Large intestine (tissue), 12 donors: ENCODE measurements at places on chromosomes 5 and 9. TPM values are rescaled to one million over a fixed set of nuclear protein-coding genes. Genes with fewer than 3 reads are reported as not detected.

The TAF11L4 gene
- polyA plus RNA-seq, result not detected

The ORM2 gene
- not detected for polyA plus RNA-seq

DNA sequence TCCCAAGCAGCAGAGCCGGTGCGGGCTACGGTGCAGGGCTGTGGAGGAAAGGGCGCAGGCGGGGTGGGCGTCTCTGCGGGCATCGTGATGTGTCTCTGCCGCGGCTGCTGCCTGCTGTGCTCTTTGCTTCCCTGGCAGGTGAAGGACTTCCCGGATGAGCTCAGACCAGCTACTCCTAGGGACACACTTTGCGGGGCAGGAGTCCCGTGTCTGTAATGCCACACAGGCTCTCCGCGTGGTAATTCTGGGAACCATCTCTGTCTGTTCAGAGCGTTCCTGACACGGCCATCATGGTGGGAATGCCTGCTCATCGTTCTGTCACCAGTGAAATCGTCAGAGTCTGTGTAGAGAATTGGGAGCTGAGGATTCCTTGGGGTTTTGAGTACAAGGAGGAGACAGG, 235.5 kb downstream of the FANCC start:
- H3K4me1 ChIP-seq, result peaks cover 15% of the 10 kb centered on the region
- no peak for DNase-seq
- H3K27me3 ChIP-seq, result no peaks in the 10 kb centered on the region
- H3K4me3 ChIP-seq, result no peak overlapping the region
- no peak overlapping the region for H3K27ac ChIP-seq

DNA sequence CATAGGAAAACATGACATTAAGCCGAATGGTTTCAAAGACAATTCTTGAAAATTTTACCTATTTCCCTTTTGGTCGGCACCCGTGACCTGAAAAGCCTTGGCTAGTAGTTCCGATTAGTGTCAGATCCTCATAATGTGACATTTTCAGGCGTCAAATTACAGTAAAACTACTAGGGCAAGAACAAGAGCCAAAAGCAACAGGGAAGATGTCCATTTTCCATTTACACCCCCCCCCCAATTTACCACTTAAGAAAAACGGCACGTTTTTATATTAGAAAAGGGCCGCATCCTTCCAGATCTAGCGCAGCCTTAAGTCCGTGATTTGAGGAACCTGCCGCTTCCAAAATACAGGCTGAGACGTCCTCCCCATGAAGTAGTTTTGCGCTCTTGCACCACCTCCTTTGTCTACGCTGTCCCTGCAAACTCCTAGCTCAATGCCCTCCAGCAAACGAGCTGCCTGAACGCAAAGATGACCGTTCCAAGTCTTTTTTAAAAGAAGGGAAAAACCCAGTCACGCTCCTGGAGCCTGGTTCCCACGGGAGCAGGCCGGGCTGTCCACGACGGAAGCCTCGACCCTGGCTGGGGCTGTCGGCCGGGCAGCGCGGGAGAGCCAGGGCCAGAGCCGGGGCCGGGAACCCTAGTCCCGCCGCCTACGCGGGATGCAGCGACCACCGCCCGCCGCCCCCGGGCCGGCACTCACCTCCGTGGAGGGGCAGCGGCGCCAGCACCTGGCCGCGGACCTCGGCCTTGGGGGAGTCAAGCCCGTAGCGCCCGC, 616 bp downstream of the RNF130 start:
- peaks cover 12% of the 10 kb centered on the region for H3K4me1 ChIP-seq
- H3K4me3 ChIP-seq, result peak overlapping the region; percentile 50
- peak; percentile 57 for DNase-seq

GRCh38 chr9:81661339-81661738, 28.0 kb downstream of the TLE1 start:
- H3K36me3 ChIP-seq, result no peaks in the 10 kb centered on the region
- H3K27ac ChIP-seq, result no peak overlapping the region
- H3K4me1 ChIP-seq, result no peaks in the 10 kb centered on the region
- no peaks in the 10 kb centered on the region for H3K27me3 ChIP-seq
- no peak for DNase-seq

DNA sequence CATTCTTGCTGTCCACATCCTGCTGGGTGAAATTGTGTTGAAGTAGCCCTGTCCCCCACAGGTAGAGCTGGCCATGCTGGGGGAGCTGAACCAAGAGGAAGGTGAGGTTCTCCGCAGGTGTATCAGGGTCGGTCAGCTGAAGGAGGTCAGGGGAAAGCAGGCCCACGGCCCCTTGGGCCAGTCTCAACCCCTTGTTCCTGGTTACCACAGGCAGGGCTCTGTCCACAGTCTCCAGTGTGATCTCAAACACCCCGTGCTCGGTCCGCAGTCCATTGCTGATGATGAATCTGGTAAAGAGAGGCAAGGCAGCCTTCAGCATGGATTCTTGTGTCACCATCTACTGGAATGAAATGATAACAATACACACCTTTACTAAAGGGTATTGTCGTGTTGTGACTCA, 53.4 kb upstream of the CER1 start:
- H3K4me1 ChIP-seq, result no peaks in the 10 kb centered on the region
- no peaks in the 10 kb centered on the region for H3K27me3 ChIP-seq
- H3K36me3 ChIP-seq, result peaks cover 4% of the 10 kb centered on the region
- no peak for DNase-seq

The PCDHB4 gene
- 1.6 TPM for polyA plus RNA-seq

- H3K36me3 ChIP-seq, result no peaks in the 10 kb centered on the region
- H3K4me1 ChIP-seq, result no peaks in the 10 kb centered on the region
- H3K27ac ChIP-seq, result no peak overlapping the region
- H3K4me3 ChIP-seq, result no peak overlapping the region
Observed at GRCh38 chr9:110911659-110912418, 126.4 kb downstream of the LPAR1 start.

The CETN3 gene
- polyA plus RNA-seq, result 34.6 TPM

DNA sequence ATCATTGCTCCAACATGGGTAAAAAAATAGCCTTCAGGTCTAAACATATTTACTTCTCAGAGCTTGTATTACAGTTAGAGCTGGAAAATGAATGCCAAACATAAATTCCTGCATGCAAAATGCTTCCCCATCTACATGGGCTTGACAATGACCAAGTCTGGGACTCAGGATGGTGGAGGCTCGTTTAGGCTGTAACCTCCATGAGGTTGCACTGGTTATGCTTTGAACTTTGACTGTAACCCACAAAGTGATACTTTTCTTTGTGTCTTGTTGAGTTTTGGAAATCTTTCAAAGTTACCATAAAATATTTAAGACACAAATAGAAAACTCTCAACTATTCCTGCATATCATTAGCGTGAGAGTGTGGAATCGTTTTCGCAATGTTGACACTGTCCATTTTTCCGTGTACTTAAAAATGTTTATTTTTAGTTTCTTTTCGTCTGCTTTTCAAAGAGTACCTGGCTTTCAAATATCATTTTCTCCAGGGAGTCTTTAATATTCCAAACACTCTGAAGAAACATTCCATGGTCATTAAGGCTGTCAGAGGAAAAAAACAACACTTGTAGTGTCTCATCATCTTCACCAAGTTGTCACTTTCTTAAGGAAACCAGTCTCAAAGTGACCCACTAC, 487.8 kb downstream of the ENC1 start:
- no peaks in the 10 kb centered on the region for H3K4me1 ChIP-seq
- no peaks in the 10 kb centered on the region for H3K36me3 ChIP-seq
- H3K27ac ChIP-seq, result no peak overlapping the region
- DNase-seq, result no peak
